NCI-H1436 treated with DMSO at 0.1 percent for 48 hours (cell line): ENCODE measurements at places on chromosomes 6 and 20.

GRCh38 chr20:18138639-18139583 lies 1.2 kb downstream of the KAT14 start:
- DNase-seq, result no peak

GRCh38 chr20:64038224-64038564 lies 2.2 kb downstream of the C20orf204 start:
- DNase-seq, result no peak

DNA sequence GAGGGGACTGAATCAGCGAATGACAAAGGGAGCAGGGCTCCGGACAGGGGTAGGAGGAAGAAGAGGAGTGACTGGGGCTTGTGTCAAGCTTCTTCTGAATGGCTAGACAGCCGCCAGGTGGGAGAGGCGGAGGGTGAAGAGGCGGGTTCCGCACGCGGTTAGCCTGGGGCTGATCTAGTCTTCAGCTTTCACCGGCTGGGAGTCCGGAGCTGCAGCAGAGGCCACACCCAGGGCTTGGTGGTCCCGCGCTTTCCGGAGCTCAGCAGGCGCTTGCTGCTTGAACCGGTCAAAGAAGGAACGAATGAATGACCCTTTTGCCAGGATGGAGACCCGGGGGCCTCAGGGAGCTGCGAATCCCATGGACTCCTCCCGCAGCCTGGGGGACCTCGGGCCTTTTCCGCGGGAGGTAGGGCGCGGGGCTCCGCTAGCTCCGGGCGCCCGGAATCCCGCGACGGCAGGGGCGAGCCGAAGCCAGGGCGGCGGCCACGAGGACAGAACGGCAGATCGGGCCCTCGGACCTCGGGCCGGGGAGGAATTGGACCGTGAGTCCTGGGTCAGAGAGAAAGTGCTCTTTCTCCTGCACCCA lies at the start of gene C6orf141:
Gene C6orf141 (plus strand): TSS at position 177 of the 586 bp plus-strand sequence. CDS start 125 bp downstream, at position 302.
- peak; percentile 59 for DNase-seq

- DNase-seq, result no peak
Measured at GRCh38 chr6:6781873-6782227, 193.3 kb downstream of the LY86 start.

GRCh38 chr6:27237089-27237803 lies 10.3 kb upstream of the PRSS16 start:
- DNase-seq, result no peak

DNA sequence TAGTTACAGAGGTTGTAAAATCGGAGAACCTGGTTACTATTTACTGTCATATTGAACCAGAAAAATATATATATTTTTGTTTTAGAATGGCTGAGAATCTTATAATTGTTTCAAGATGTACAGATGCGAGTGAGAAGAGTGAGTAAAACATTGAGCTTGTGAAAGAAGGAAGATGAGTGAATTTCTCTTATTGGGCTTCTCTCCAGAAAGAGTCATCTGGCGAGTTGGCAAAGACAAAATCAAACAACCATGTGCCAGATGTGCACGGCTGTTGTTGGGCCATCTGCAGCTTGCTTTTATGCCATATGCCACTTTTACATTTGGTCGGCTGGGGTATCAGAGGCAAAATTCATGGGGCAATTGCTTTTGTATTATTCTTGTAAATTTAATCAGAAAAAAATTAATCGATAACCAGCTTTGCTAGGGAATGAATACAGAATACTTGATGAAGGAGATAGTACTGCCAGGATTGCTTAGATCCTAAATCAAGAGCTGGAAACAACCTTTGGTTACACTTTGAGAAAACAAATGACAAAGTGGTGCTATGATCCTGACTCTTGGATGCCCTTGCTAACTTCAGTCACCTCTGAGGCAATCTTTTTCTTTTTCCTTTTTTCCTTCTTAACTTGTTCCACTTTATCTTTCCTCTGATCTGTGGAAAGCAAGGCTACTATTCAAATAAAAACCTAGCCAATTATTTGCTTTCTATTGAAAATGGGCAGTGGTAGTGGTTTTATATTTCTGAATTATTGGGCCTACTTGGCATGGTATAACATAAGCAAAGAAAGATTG lies 97.1 kb upstream of the GRIK2 start:
- DNase-seq, result no peak

DNA sequence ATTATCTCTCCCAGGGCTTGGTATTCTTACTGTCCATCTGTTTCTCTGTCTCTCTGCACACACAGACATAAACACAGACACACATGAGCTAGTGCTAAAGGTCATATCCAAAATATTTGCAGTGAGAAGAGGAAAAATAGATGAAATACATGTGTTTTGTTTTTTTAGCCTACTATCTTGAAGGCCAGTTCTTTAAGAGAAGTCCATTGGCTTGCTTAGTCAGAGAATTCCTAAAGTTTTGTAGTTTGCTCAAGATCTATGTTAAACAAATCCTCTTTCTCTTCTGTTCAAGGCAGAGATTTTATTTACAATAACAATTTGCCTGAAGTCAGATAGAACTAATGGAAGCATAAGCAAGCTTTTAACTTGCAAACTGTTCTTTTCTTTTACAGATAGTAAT lies 120.0 kb upstream of the AKIRIN2 start:
- no peak for DNase-seq

- no peak for DNase-seq
Measured at GRCh38 chr6:139257291-139257690, 34.5 kb downstream of the TXLNB start.

DNA sequence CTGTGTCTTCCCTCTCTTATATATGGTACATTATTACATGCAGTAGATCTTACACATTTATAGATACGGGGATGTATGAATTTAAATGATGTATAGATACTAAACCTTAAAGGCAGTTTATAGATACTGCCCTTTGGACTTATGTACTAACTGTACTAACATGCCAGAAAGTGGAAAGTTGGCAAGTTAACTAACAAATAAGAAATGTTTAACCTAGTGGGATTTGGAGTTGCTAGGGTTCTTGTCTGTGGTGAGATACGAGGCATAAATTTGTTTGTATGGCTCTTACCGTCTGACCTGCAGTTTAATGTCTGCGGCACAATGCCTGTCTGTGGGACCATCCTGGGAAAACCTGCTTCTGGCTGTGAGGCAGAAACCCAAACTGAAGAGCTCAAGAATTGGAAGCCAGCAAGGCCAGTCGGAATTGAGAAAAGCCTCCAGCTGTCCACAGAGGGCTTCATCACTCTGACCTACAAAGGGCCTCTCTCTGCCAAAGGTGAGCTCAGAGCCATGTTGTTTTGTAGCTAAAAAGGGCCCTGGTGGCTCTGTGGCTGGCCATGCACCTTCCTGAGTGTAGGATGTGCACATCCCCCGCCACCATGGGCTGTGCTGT lies 62.9 kb upstream of the SLC22A1 start:
- no peak for DNase-seq

GRCh38 chr6:70738028-70738427 lies 70.3 kb downstream of the SMAP1 start:
- DNase-seq, result no peak

DNA sequence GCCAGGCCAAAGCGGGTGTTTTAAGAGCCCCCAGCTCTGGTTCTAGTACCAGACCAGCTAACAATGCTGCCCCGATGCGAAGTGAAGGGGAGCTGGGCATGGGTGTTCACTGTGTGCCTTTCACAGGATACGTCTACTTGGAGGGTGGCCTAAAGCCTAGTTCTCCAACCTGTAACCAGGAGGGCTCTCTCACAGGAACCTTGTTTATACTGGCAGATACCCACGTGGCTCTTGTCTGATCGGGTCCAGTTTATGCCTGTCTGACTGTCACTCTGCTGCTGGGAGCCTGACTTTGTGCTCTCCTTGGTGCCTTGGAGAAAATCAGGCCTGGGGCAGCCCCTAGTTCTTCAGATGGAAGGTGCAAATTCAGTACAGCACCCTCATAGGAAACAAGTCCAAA lies 60.2 kb upstream of the RNF144B start:
- no peak for DNase-seq
